ENCODE measurements at places on chromosomes 4 and X.
A peak's percentile ranks its signal among the peaks of the same experiment; 100 is the strongest.

DNA sequence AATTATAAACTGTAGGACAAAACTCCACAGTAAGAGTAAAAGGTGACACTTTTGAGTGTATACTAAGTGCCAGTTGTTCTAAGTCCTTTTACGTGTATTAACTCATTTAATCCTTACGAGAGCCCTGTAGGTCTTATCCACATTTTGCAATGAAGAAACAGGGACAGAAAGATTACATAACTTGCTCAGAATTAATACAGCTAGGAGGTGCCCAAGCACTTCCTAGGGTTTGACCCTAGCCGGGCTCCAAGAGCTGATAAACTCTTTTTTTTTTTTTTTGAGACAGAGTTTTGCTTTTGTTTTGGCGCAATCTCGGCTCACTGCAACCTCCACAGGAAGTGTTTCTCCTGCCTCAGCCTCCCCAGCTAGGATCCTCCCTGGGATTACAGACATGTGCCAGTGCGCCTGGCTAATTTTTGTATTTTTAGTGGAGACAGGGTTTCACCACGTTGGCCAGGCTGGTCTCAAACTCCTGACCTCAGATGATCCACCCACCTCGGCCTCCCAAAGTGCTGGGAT lies 110.4 kb downstream of the UBE2K start:
- no peak for DNase-seq

DNA sequence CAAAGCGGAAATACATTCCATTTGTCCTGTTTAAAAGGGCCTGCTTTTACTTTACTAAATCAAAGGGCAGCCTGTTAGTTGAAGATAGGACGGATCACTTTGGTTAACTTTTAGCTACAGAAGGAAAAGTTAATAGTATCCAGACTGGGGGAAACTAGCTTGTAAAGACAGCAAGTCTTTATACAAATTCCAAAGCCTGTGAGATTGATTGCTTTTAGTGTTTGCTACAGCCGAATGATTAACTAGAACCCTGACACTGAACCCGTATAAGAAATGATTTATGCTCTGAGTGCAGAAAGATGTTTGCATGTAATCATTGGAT lies 93.4 kb downstream of the FRAS1 start:
- no peak for DNase-seq

DNA sequence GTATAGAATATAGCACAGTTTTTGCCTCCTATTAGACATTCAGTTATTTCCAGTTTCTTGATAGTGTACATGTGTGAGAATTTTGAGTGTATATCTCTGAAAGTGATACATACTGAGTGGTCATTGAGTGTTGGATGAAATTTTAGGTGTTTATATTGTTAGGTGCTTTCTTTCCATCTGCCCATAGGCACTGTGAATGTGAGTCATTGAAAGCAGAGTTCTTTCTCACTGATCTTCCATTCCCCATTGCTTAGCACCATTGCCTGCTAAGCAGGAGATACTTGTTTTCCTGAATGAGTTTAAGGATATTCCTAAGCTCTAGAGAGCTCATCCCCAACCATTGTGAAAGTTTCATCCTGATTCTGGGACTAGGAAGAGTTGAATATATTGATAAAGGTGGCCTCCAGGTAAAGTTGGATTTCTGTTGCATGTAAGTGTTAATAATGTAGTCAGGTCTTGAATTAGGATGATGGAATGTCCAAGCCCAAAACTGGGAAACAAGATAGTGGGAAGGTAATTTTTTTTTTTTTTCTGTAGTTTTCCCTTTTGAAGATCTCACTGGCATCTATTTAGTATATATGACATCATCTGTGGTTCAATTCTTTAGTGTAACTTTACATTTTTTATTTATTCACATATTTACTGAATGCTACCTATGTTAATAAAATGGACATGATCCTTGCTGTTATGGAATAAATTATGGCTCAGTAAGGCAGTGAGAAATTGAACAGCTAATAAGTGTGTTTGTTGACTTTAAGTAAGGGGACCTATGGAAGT lies 22.1 kb downstream of the UBE2K start:
- no peak for DNase-seq

- DNase-seq, result no peak
Measured at GRCh38 chr4:73816814-73817213, 19.7 kb upstream of the CXCL6 start.

DNA sequence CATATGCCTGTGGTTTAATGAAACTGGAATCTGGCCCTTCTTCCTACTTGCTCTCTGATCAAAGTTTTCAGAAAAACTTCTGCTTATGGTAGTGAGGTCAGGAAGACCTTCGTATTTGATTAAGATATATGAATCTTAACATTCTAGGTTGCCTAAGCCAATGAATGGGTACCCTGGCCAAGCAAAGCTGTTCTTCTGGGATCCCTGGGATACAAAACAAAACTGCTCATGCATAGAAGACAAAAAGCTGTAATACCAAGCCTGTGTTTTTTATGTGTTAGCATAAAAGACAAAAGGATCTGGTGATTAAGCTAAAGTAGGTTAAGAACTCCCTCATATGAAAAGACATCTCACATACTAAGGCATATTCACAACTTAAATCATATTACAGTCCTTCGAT lies 21.6 kb downstream of the ANKRD17 start:
- no peak for DNase-seq

- DNase-seq, result no peak
Measured at GRCh38 chr4:48114412-48114811, 19.6 kb downstream of the TXK start.

DNA sequence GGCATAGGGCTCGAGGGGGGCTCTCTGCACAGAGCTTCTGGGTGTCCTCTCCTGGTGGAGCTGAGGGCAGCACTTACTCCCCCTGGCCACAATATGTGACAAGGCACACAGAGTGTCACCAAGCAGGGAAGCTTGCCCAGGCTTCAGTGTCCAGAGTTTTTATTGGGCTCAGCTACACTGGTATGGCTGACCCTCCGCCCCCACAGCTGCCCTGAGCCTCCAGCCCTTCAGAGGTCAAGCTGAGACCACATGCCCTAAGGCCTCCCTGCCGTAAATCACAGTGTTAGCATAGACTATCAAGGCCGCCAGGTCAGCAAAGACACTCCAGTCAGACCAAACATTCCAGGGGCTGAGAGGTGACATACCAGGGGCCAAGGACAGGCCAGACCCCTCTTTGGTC lies 59.0 kb downstream of the EVC start:
- DNase-seq, result no peak

DNA sequence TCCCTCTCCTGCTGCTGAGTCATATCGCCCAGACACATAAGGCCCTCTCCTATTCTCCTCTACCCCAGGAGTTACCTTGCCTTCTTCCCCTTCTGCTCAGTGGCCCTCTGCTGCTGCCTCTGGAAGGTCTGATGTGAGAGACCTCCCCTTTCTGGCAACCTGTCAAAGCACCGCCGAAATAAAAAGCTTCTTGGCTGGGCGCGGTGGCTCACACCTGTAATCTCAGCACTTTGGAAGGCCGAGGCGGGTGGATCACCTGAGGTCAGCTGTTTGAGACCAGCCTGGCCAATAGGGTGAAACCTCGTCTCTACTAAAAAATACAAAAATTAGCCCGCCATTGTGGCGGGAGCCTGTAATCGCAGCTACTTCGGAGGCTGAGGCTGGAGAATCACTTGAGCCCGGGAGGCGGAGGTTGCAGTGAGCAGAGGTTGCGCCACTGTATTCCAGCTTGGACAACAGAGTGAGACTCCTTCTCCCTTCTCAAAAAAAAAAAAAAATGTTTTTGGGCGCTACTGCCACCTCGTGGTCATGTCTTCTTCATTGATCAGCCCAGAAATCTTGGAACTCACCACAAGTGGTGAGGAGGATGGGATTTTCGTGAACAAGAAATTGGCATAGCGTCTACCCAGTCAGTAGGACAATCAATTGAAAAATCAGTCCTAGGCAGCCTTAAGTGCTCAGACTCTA lies 8.6 kb upstream of the ZXDA start:
- no peak for DNase-seq

GRCh38 chr4:147409350-147409749 lies 71.5 kb upstream of the EDNRA start:
- DNase-seq, result no peak

DNA sequence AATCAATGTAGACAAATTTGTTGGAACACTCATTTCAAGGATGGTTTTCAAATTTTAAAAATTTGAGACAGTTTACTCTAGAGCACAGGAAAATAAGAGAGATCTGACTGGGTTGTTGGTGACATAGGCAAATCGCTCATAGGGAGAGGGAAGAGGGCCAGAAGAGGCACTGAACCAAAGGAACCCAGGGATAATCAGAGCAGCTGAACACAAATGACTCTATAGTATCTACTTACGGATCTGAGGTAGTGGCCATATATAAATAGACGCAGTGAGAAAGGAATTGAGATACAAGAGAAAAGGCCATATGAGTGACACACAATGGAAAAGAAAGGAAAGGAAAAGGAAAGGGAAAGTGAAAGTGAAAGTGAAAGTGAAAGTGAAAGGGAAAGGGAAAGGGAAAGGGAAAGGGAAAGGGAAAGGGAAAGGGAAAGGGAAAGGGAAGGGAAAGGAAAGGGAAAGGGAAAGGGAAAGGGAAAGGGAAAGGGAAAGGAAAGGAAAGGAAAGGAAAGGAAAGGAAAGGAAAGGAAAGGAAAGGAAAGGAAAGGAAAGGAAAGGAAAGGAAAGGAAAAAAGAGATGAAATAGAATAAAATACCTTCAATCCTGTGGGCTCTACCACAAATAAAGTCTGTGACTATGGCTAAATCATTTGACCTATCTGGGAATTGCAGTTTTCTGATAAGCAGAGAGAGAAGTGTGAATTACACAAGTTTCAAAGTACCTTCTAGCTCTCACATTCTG lies 759.2 kb downstream of the DMD start:
- DNase-seq, result no peak

DNA sequence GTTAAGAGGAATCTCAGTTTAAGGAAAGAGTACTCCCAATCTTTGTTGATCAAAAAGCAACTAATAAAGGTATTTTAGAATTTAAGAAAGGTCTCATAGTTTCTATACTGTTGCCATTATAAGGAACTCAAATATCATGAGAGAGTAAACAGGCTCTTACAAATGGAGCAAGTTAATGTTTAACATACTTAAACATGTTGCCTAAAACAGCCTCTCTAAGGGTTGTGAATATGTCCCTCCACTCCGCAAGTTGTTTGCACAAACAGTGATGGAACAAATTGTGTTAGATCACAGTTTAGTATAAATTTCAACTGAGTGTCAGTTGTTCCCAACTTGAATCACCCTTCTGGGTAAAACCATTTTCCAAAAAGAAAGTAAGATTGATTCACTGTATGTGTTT lies 1678.3 kb downstream of the PCDH19 start:
- DNase-seq, result no peak

DNA sequence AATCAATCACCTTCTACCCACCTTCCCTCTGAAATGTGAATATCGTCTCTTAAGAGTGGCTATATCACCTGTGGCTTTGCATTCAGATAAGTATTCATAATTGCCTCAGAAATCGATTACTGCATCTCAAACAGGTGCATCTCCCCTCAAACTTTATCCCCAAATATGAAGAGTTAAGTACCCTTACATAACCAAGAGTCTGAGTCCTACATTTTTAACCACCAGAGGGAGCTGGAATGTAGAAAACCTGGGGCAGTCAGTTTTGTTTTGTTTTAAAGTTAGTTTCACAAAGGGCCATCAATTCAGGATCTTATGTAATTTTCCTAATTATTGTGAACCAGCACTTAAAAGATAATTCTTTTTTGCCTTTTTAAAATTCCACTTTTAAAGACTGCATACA lies 5.7 kb downstream of the TCEANC start:
- DNase-seq, result peak; percentile 70

- no peak for DNase-seq
Measured at GRCh38 chr4:6824071-6824470, 41.5 kb downstream of the KIAA0232 start.

GRCh38 chrX:156001667-156002021 lies 4.1 kb downstream of the IL9R start:
- no peak for DNase-seq

DNA sequence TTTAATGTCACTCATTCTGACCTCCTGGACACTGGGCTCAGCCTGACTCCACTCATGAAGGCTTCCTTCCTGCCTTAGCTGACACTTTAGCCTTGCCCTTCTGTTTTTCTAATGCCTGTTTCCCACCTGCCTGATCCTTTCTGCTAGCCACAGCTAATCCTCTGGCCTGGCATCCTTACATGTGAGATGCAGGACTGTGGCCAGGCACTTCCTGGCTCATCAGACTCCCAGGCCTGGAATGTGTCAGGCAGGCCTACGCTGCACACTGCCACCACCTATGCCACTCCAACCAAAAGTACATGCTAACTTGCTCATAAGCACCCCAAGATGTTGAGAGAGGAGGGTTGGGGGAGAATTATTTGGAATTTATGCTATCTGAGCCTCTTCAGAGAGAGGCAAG lies 138.8 kb upstream of the NALF2 start:
- no peak for DNase-seq

DNA sequence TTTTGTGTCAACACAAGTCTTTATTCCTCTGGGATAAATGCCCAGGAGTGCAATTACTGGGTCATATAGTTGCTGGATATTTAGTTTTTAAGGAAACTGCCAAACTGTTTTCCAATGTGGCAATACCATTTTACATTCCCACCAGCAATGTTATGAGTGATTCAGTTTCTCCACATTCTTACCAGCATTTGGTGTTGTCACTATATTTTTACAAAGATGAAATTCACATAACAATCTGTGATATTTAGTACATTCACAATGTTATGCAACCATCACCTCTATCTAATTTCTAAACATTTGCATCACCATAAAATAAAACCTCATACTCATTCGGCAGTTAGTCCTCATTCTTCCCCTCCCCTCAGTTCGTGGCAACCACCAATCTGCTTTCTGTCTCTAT lies 75.0 kb downstream of the MAMLD1 start:
- no peak for DNase-seq

- DNase-seq, result no peak
Measured at GRCh38 chr4:30763321-30763727, 43.2 kb downstream of the PCDH7 start.

Data from hippocampal formation (tissue), 2 donors.